Stimulated activated CD8-positive, alpha-beta memory T cell treated with anti-CD3 and anti-CD28 coated beads, Interleukin-7, amount 100 ng/mL, for 4 hours (primary cell): ENCODE measurements at places on chromosomes 6 and 20.

GRCh38 chr20:57390604-57391438 is at the start of gene RBM38:
Gene RBM38, plus strand, starts transcription at chr20:57391396. Its CDS starts 186 bp downstream, at chr20:57391582.
- DNase-seq = peak; percentile 74

DNA sequence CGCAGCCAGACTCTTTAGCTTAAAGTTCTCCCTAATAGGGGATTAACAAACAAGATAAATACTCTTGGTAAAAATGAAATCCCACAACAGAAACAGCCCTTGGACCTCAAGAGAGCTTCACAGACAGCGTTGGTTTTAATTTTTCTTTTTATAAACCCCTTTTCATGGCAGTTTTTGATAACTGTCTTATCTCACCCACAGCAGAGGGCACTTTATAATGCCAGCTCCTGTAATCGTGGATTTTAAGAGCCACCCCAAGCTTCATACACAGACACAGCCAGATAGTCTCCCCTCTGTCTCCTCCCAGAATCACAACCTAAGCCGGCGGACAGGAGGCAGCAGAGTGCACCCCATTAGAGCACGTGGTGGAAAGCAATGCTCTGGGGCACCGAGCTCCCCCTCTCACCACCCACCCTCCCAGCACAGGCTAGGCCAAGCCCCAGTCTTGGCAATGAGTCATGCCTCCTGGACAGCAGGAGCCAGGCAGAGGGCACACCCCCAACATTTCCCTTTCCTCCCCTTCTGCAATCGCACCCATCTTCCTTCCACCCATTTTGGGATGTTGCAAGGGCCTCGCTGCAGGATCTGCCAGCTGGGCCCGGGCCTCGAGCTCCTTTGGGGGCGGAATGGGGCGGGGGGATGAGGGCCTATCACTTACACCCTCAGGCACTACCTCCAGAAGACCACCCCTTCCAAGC is 2.4 kb downstream of the JAG1 start:
- no peak for DNase-seq

- DNase-seq = no peak
Observed at GRCh38 chr20:32922466-32922865, 63.7 kb downstream of the EFCAB8 start.

DNA sequence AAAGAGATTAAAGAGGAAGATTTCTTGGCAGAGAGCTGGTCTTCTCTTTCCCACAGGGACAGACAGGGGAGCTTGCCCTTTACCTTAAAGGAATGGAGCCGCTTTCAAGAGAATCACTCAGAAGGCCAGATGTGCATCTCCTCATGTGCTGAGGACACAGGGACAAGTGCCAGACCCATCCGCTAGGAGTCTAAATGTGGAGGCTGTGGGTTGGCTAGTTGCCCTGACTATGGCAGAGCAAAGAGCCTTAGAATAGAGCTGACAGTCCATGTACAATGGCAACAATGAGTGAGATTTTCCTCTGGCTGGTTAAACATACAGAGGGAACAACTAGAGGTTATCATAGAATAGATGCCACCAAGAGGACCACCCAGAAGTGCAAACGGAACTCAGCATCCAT is 7.3 kb upstream of the DOK5 start:
- no peak for DNase-seq

DNA sequence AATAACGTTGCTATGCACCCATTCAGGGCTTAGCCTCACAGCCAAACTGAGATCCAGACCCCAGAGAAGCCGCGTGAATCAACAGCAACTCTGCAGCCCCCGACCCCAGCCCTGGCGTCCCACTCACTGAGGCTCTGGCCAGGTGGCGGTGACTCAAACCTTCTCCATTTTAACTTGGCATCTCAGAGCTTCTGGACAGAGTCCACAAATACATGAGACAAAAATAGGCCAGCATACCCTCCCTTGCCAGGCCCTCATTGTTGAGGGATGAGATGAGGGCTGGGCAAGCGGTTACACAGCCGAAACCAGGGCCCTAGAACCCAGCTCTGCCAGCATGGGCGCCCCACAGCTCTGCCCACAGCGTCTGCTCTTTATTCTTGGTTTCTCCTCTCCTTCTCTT is 118.4 kb downstream of the MYLK4 start:
- no peak for DNase-seq
